ENCODE measurements at places on chromosomes 3 and 15.
A peak's percentile ranks its signal among the peaks of the same experiment; 100 is the strongest.

GRCh38 chr15:26854435-26854834, 12.4 kb upstream of the GABRA5 start:
- DNase-seq = no peak

DNA sequence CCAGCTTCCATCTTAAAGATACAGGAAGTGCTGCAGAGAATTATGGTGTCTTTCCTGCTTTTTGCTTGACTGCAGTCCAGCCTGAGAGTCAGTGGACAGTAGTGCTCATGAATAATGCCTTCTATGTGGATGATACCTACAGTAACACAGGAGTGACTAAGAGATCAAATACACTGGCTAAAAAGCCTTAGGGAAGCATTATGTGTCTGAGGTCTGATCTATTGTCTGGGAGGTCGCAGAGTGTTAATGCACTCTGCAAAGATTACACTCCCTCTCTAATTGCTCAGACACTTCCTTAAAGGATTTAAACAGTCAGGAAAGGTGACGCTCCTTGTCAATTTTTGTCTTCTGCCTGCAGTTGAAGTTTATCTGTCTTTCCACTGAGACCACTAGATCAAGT, 183.6 kb downstream of the MCTP2 start:
- no peak for DNase-seq

DNA sequence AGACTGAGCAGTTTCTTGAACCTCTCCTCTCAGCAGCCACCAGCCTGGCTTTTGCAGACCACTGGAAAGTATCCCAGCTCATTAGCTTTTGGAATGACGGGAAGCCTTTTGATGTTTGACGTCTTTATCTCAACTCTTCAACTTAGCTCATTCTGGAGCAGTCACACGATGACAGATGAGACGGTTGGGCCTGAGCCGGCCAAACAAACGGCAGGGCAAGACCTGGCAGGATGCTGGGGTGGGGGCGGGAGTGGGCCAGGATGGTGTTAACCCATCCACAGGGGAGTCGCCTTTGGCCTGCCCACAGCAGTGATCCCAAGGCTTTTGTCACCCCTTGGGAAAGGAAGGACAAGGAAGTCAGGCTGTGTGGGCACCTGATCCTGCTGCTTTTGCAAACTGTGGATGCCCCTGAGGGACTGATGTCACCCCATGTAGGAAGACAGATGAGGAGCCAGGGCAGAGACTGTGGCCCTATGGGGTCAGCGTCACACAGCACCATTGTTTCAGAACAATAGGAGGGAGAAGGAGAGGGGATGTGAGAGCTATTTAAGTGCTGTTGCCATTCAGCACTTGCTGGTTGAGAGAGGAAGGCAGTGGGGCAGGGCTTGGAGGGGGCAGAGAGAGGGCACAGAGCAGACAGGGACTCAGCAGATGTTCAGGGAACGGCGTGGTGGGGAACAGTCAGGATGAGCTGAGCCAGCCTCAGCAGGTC, 121.9 kb upstream of the CTDSPL start:
- no peak for DNase-seq

DNA sequence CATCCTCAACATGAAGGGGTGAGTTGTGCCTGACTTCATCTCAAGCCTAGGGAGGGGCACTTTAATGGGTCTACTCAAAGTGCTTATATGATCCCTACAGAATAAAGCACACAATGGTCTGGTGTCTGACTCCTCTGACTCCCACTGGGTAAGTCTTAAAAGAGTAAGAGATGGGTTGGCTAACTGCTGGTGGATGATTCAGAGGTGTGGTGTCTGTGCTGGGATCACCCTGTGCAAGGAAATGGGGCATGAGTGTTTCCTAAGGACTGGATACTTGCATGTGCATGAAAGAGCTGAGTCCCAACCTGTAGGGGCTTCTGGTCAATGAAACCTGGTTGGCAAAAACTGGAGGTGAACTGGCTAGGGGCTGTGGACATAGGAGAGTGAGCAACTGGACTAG, 158.8 kb downstream of the IL20RB start:
- DNase-seq = no peak

GRCh38 chr3:14489641-14490040, 50.5 kb downstream of the GRIP2 start:
- no peak for DNase-seq

DNA sequence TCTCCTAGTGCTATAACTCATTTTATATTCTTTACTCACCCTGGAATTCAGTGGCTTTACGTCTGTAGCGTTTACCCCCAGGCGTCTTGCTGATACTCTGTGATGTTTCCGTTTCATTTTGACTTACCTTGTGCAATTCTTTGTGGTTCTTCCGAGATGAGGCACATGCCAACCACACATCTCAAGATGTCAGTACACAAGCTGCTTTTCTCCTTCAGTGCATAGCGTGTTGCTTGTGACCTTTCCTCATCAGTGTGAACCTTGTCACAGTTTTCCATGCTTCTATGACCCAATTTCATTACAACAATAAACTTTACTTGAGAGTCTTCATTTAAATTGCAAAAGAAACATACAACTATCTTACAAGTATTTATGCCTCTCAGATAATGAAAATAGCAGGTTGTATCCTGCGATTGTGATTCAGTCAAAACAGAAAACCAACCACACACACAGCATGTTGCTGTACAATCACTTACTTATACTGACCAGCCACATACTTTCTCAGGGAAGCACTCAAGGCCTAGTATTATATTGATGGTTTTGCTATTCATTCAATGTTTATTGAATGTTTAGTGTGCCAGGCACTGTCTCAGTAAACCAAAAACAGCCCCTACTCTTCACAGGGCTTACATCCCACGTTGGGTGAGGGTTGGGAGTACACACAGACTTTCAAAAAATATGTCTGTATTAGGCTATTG, 4.6 kb upstream of the TBL1XR1 start:
- DNase-seq = peak; percentile 18

DNA sequence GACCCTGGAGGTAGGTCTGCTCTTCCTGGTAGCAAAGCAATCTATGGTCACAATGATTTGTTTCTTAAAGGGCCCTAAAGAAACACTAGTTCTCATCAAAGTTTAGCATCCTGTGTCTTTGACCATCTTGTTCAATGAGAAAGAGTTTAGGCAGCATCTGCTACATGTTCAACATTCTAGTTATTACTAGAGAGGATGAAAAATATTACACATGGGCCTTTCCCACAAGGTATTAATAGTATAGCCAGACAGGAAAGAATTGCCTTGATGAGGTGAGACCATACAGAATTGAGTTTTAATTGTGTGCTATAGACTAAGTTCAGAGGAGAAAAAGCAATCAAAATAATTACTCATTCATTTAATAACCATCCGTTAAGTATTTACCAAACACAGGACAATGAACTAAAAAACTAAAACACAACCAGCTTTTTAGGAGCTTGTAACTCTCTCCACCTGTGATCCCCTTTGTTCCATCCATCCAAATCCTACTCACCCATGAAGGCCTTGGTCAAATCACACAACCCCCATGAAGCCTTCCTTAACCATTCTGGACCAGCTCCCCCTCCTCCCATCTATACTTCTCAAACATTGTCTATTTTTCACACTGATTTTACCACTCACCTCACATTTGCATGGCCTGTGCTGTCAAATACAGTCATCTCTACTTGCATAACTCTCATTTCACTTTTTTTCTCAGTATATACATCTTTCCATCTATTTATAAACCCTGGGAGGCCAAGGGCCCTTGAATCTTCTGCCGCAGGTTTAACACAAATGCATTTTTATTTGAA, 122.9 kb downstream of the RORA start:
- no peak for DNase-seq

- no peak for DNase-seq
Observed at GRCh38 chr15:33801954-33802353, 166.3 kb upstream of the CHRM5 start.

DNA sequence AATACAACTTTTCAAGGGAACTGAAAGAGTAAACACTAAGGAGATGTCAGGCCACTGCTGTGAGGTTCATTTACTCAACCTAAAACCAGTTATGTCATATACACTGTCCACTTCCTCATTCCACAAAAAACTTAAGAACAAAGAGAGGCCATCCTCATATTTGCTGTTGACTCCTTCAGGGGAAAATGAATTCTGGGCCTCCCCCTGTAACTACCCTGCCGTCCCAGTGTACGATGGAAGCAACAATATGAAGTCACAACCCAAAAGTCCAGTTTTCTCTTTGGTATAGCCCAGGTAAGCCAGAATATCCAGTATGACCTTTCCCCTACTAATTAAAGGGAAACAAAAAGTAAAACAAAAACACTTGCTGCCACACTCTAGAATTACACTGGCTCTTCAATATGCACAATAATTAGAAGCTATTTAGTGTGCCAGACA, 16.2 kb downstream of the CEP152 start:
- no peak for DNase-seq

DNA sequence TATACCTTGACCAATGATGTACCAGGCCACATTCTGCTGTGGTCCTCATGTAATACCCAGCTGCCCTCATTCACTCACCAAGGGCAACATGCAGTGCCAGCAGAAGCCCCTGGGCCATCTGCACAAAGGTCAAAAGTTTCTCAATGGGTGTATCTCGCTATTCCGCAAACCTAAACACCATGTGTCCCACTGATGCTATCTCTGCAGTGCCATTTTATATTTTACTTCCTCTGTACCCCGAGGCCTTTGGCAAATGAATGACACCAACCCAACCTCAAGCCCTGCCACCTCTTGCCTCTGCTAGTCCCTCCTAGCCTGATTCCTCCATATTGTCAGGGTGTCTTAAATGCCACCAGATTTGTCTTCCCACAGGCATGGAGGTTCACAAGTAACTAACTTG, 59.2 kb downstream of the AAGAB start:
- no peak for DNase-seq

DNA sequence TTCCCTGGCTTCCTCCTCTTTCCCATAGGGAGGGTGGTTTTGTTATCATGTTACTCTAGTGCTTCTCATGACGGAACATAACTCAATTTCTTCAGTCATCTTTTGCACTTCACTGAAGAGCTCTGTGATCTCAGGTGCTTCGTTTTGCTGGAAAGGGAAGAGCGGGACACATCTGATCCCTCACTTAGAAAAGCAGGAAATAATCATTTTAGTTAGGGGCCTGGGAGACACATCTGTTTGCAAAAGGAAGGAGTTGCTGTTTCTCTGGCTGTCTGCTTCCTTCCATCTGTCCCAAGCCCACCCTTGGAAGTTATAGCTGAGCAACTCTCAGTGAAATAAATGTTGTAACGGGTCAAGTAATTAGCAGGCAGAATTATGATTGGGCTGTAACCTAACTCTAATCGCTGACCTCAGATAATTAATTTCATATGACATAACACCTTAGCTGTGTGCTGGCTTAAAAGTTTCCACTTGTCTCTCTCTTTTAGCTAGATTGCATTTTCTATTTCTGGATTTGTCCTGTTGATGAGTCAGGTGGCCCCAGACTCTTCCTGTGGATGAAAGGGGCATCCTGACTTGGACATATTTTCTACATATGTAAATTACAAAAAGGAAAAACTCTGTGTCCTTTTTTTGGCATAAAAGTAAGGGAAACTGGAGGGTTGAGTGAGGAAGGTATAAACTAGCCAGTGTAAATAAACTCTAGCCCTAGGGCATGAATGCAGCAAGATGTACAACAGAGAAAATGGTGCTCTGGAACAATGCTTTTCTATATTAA, 11.0 kb upstream of the FILIP1L start:
- DNase-seq = no peak

- peak; percentile 72 for DNase-seq
Observed at GRCh38 chr3:119630128-119630879, 30.1 kb downstream of the POPDC2 start.

DNA sequence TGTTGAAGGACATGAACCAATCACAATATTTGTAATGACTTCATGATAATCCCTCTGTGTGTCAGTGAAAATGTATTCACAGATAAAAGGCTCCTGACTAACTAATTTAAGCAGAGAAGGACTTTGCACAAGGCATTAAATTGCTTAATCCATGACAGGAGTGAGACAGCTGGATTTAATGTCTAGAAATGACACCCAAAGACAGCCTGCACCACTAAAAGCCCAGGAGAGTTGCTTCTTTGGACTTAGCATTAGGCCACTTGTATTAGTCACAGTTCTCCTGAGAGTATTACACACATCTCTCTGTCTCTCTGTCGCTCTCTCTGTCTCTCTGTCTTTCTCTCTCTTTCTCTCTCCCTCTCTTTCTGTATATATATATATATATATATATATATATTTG, 180.4 kb downstream of the GOLGA8K start:
- no peak for DNase-seq

DNA sequence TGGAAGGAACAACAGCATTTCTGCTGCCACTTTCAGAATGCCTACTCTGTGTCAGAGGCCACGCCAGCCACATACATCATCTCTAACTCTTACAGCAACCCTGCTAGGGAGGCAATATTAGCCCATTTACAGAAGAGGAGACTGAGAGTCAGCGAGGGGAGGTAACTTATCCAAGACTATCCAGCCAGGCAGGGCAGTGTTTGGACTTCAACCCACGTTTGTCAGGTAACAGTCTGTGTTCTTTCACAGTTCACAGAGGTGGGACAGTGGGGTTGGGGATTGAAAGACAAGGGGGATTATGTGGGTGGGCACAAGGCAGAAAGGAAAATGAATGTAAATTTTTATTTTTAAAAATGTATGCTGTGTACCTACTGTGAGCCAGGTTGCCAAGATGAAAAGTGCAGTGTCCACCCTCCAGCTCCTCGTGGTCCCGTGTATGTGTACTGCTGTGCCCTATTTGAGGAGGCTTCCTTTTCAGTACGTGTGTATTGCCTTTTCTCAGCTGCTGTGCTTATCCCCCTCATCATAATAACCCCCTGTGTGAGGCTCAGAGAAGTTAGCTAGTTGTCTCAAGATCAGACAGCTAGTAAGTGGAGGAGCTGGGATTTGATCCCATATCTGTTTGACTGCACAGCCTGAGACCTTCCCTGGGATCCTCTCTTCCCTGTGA, 16.5 kb upstream of the ATP2B2 start:
- no peak for DNase-seq

DNA sequence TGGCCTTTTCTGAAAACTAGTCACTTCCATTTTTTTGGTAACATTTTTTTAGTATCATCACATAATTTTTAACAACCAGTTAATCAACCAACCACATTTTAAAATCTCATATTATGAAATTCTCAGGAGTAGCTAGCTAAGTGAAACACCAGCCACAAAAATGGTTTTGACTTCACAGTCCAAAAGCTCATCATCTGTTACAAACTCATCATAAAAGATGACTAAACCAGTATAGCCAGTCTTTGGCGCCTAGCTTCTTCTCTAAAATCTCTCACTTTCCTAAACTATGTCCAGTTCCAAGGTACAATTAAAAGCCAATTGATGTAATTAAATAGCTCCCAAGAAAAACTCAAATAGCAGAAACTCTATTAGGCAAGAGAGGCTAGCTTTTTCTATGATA, 88.2 kb upstream of the ZNF385D start:
- peak; percentile 67 for DNase-seq

GRCh38 chr15:98834976-98835375, 172.6 kb downstream of the PGPEP1L start:
- no peak for DNase-seq

DNA sequence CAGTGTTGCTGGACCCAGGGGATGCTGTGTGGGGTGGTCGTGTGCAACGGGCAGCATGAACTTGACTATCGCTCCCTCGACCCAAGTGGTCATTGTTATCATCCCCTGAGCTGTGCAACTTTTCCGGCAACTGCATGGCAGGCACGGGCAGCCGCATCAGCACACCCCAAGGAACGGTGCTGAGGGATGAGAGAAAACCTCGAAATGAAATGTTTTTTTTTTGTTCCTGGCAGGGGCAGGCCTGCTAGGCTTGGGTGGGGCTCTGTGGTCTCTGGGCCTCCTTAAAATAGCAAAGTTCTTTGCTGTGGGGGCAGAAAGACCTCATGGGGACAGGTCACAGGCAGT, 51.4 kb downstream of the CORO2B start:
- no peak for DNase-seq

Measured in fibroblast of skin of abdomen (primary cell).